Fibroblast of the aortic adventitia (primary cell): ENCODE measurements at places on chromosomes 7 and 10.

DNA sequence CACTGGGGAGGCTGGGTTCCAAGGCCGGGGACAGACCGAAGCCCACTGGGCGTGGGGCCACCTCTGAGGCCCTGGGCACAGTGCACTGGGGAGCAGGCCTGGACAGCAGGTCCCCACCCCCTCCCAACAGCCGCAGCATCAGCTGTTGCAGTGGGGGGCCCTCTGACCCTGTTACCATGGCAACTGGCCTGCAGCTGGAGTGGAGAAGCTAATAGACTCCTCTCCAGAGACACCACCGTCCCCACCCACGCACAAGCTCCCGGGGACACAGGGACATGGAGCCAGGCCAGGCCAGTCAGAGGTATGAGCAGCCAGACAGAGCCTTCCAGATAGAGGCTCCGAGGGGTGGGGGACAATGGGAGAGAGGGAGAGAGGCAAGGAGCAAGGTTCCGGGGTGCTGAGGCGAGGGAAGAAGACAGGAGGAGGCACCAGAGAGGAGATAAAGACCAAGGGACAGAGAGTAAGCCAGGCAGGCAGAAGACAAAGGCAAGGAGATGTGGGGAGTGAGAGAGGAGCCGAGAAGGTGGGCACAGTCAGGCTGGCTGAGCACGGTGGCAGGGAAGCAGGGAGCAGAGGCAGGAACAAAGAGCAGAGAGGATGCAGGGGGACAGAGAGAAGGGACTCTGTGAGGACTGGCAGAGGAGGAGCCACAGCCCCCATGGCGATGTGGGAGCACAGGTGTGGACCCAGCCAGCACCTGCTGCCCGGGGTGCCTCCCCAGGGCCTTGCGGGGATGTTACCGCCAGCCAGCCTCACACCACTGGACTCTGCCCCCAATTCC lies 6.7 kb downstream of the KCNH2 start:
- DNase-seq, result no peak

GRCh38 chr10:28571265-28571664 lies 38.3 kb downstream of the WAC start:
- no peak for DNase-seq

GRCh38 chr7:70710651-70711050 lies 421.3 kb upstream of the GALNT17 start:
- DNase-seq, result peak; percentile 14

DNA sequence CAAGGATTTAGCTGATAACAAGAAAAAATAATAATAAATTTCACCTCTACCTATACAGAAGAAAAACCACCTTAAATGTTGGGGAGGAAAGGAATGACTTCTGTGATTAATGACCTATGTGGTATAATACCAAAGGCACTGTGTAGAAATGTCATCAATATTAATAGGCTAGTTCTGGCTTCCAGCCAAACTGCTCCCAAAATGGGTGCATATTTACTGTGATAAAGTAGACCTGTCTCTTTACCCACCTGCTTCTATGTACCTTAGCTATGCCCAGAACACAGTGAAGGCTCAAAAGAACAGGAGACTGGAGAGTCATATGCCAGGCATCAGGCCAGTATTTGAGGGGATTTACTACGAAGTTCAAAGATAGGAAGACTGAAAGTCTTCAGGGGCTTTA lies 76.0 kb downstream of the ATE1 start:
- DNase-seq, result no peak

- DNase-seq, result no peak
Observed at GRCh38 chr7:151396328-151396970, 13.4 kb downstream of the WDR86 start.

DNA sequence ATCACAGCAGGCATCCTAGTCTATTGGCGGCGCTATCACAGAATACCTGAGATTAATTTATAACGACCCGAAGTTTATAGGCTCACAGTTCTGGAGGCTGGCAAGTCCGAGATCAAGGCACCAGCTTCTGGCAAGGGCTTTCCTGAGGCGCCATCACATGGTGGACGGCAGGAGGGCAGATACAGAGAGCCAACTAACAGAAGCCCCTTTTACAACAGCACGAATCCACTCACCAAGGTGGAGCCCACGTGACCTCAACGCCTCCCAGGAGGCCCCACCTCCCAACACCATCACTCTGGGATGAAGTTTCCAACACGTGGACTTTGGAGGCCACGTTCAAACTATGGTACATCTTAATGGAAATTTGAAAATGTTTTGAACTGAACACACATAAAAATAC lies 255.3 kb downstream of the ELFN1 start:
- no peak for DNase-seq

DNA sequence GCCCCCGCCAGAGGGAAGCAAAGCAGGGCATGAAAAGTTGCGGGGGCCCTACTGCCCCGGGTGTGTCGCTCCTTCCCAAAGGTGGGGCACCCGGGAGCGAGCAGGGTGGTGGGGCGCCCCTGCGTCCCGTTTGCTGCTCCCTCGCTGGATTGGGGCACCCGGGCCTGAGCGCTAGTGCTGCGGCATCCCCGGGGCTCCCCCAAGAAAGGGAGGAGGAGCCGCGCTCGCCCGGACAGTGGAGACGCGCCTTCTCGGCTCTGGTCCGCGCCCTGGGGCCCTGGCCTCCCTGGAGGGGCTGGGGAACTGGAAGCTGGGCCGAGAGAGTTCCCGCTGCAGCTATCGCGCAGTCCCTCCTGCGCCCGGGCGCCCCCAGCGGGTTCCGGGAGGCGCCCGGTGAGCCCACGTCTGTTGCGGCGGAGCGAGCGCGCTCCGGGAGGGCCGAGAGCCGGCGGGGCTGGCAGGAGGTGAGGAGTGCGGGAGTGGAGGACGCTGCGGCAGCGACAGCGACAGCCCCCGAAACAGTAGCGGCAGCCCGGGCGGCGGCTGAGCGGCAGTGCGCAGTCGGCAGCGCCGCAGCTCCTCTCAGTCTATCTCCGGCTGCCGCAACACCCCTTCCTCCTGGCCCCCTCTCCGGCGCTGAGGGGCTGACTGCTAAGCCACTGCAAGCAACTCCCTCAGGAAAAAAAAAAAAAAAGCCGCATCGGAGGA lies 504 bp upstream of the BMPER start:
- DNase-seq, result peak; percentile 62

- DNase-seq, result peak; percentile 72
Observed at GRCh38 chr7:79176859-79177477, 276.5 kb downstream of the MAGI2 start.

GRCh38 chr7:81233208-81233940 lies 314.5 kb upstream of the SEMA3C start:
- peak; percentile 19 for DNase-seq

DNA sequence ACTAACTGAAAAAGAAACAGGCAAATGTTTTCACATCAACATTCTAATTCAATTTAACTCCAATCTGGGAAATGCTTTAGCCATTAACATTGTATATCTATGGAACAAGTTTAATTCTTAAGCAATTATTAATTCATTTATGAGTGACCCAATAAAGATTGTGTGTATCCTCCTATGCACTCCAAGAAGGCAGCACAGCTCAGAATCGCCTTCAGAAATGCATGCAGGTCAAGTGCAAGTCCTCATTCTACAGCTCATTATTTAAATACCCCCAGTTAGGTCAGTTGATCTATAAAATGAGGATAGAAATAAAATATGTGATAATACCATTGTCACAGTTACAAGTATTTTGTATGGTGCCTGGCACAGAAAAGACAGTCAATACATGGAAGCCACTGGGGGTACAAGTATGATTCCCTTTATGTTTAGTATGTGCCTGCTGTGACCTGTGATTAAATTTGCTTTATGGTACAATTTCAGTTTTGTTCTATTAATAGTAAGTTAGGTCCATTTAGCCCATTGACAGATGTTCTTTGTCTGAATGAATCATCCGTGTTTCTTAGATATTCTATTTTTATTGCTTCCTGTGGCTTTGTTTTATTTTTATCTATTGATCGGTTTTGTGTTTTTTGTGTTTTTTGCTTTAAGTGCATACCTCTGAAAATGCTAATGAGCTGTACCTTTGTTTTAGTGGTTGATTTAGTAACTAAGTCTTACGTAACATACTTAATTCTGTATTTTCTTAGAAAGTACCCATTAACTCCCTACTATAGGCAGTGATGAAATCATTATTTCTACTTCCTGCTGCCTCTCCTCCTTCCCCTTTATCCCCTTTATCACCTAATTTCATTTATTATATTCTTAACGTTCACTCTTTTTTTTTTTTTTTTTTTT lies 42.8 kb downstream of the CPXM2 start:
- no peak for DNase-seq

GRCh38 chr10:59877191-59877671 lies 29.1 kb downstream of the CCDC6 start:
- no peak for DNase-seq

GRCh38 chr10:4883079-4883739 lies 57.2 kb downstream of the AKR1E2 start:
- DNase-seq, result peak; percentile 85

GRCh38 chr7:44330331-44330730 lies 4.9 kb upstream of the CAMK2B start:
- DNase-seq, result no peak

DNA sequence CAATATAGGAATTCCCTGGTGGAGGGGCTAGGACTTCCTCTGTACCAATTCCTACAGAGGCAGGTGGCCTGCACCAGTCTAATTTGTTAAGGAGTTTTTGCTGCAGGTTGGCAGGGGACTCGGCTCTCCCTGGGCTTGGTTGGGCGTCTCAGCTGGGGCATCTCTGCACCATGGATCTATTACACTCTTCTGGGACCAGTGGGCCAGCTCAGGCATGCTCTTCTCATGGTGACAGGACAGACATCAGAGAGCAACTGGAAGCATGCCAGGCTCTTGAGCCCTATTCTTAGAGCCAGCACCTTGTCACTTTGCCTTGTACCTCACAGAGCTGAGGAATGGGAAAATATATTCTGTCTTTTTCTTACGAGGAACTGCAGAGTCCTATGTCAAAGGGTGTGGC lies 74.6 kb downstream of the SH2D4B start:
- DNase-seq, result no peak

GRCh38 chr7:131231381-131232220 lies 96.1 kb upstream of the MKLN1 start:
- DNase-seq, result peak; percentile 71

GRCh38 chr7:40516376-40516775 lies 381.6 kb downstream of the SUGCT start:
- DNase-seq, result peak; percentile 31

DNA sequence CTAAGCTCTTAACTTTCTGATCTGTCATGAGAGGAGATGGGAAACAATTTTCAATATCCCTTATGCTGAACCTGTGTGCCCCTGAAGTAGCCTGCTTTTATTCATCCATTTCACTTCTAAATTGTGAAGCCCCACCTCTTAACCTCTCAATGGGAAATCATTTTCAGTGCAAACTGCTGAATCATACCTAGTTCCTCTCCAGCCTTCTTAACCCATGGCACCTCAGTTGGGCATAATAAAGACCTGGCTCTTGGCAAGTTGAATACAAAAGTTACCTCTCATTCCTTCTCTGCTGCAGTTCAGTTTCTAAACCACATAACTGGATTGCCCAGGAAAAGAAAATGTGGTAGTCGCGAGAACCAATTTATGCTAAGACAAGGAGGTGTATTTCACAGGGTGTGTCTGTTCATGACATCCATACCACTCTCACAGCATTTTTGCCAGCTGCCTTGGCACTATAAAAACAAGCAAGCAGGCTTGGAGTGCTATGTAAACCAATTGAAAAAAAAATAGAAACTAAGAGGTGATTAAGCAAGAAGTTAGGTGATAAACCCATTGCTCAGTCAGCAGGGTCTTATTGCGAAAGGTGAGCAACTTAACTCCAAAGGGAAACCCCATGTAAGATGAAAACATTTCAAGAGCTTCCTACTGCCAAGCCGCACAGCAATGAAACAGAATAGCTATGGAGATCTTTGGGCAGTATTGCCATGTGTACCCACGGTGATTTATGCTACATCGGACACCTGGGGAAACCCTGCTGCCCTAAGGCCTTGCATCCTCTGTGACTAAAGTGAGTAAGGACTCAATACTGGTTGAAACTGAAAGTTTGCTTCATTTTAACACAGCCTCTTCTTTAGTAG lies 57.0 kb upstream of the DKK1 start:
- peak; percentile 41 for DNase-seq

DNA sequence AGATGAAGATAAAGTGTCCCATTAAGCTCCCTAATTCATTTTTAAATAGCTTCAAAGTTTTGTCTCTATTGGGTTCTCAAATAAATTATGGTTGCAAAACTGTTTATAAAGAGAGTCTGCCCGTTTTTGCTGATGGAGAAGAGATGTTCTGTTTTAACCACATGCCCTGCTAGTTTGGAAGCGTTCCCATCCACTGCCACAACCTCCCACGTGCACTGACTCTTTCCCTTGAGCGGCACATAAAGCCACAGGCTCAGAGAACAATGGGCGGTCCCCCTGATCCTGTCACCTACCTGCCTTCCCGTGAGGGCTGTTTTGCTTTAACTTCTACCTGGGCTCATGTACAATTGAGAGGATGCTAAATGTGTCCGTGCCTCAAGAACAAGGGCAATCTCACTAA lies 65.5 kb downstream of the CPVL start:
- no peak for DNase-seq

GRCh38 chr7:71521506-71521905 lies 389.6 kb downstream of the GALNT17 start:
- no peak for DNase-seq

- DNase-seq, result peak; percentile 97
Observed at GRCh38 chr7:24778543-24779282, 21.4 kb upstream of the GSDME start.

- DNase-seq, result no peak
Observed at GRCh38 chr7:26443751-26444150, 152.1 kb downstream of the SNX10 start.
